ENCODE measurements at places on chromosomes 3 and 15.

DNA sequence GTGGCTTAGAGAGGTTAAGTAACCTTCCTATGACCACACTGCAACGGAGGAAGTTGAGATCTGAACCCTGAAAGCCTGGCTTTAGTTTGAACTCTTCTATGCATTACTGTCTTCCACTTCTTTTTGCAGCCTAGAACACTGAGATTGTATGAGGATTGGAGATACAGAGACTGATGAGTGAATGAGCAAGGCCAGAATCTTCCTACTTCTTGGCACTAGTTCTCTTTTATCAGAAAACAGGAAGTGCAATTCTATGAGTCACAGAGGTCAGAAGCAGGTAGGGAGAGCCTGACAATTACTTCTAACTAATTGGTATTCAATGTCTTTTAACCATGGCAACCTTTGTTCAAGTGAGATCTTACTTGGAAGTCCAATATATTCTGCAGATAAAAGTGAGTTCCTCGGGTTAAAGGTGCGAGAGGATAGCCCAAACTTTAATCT is 219.0 kb downstream of the SHQ1 start:
- H3K4me3 ChIP-seq: no peak overlapping the region
- DNase-seq: no peak
- H3K36me3 ChIP-seq: no peaks in the 10 kb centered on the region
- H3K27ac ChIP-seq: no peak overlapping the region
- H3K4me1 ChIP-seq: peaks cover 10% of the 10 kb centered on the region
- no peaks in the 10 kb centered on the region for H3K27me3 ChIP-seq

DNA sequence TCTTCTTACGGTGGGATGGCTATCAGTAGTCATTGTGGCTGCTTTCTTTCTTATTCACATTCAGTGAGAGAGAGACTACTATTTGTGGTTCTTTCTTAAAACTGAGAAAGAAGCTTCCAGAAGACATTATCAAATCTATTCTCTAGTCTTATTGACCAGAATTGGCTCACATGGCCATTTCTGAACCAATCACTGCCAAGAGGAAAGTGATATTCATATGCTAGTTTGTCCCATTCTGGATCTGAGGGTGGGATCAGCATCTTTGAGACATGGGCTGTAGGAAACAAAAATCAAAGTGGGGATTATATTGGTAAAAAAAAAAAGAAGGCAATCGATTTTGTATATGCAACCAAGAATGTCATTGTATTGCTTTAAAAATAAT is 106.4 kb upstream of the RASGRP1 start:
- DNase-seq: no peak
- H3K4me1 ChIP-seq: peaks cover 6% of the 10 kb centered on the region
- no peaks in the 10 kb centered on the region for H3K36me3 ChIP-seq
- no peak overlapping the region for H3K27ac ChIP-seq

- no peaks in the 10 kb centered on the region for H3K27me3 ChIP-seq
- peaks cover 12% of the 10 kb centered on the region for H3K36me3 ChIP-seq
- H3K4me3 ChIP-seq: no peak overlapping the region
Observed at GRCh38 chr15:80747317-80748053, 31.7 kb upstream of the CEMIP start.

GRCh38 chr3:46987743-46988401 is 8.4 kb downstream of the NBEAL2 start:
- no peak overlapping the region for H3K4me3 ChIP-seq
- H3K27me3 ChIP-seq: no peaks in the 10 kb centered on the region
- H3K27ac ChIP-seq: no peak overlapping the region

DNA sequence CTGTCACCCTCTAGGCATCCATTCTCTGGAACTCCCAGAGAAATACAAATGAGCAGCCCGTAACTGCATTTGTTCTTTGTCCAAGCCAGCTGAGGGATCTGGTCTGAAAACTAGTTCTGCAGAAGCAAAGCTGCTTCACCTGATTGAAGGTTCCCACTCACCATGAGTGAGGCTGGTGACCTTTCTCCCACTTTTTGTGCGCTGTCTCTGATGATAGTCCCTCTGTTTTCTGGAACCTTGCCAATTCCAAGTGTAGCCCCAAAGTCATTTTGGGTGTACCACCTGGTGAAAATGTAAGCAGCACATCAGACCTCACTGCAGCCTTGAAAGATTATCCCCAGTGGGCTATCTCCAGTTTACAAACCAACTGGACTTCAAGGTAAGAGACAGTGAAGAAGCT is 39.4 kb upstream of the BFSP2 start:
- no peak overlapping the region for H3K4me3 ChIP-seq
- no peak for DNase-seq
- no peaks in the 10 kb centered on the region for H3K4me1 ChIP-seq
- no peaks in the 10 kb centered on the region for H3K27me3 ChIP-seq
- no peak overlapping the region for H3K27ac ChIP-seq
- H3K36me3 ChIP-seq: no peaks in the 10 kb centered on the region

DNA sequence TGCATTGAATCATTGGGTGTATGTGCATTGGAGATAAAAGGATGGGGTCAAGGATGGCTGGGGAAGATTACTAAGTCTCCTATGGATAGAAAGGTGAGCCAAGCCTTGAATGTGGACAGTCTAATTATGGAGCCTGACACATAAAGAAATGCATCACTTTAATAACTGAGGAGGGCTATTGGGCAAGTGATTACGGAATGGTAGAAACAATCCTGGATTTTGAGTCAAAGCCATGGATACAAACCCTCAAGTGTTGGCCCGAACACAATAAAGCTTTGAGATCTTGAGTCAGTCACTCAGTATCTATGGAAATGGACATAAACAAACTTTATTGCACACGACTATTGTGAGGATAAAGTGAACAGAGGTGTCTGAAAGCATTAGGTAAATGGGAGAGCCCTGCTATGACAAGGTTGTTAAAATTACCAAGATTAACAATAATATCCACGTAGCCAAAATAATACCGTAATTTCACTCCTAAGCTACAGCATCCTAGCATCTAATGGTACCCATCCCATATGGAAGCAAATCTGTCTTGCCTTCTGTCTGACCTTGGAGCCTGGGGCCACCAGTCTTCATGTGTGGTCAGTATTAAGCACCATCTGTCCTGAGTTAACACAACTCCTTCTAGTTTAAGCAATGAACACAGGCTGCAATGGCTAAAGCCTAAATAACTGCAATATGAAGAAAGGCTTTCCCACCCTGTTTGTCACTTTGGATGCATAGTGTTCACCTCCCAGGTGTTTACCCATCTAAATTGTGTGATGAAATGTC is 136.9 kb upstream of the PRICKLE2 start:
- no peaks in the 10 kb centered on the region for H3K36me3 ChIP-seq
- peaks cover 4% of the 10 kb centered on the region for H3K4me1 ChIP-seq
- H3K4me3 ChIP-seq: no peak overlapping the region
- no peak overlapping the region for H3K27ac ChIP-seq
- no peaks in the 10 kb centered on the region for H3K27me3 ChIP-seq
- no peak for DNase-seq

DNA sequence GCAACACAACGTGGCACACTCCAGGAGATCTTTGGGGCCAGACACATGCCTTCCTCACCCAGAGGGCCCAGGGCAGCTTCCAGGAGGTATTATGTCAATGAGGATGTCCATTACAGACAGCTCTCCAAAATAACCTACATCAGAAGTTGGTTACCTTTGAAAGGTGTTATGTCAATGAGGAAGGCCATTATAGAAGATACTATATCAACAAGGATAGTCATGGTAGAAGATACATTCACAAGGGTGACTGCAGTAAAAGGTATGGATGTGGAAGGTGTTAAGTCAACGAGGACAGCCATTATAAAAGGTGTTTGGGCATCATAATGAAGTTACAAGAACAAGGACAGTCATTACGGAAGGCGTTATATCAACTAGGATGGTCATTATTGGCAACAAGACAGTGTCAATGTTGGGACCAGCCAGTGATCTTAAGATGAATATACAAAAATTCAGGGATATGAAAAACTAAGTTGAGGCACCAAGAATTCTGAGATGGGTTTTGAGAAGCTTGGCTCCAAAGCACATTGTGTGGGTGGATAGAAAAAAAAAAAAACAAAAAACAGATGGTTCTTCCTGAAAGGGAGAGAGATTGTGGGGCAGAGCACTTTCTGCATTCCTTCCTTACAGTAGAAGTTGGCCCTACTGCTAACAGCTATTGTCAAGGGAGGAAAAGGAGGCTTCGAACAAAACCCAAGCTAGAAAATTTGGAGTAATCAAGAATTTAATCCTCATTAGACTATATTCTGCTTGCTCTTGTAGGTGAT is 11.2 kb downstream of the CDCP1 start:
- H3K27me3 ChIP-seq: no peaks in the 10 kb centered on the region

DNA sequence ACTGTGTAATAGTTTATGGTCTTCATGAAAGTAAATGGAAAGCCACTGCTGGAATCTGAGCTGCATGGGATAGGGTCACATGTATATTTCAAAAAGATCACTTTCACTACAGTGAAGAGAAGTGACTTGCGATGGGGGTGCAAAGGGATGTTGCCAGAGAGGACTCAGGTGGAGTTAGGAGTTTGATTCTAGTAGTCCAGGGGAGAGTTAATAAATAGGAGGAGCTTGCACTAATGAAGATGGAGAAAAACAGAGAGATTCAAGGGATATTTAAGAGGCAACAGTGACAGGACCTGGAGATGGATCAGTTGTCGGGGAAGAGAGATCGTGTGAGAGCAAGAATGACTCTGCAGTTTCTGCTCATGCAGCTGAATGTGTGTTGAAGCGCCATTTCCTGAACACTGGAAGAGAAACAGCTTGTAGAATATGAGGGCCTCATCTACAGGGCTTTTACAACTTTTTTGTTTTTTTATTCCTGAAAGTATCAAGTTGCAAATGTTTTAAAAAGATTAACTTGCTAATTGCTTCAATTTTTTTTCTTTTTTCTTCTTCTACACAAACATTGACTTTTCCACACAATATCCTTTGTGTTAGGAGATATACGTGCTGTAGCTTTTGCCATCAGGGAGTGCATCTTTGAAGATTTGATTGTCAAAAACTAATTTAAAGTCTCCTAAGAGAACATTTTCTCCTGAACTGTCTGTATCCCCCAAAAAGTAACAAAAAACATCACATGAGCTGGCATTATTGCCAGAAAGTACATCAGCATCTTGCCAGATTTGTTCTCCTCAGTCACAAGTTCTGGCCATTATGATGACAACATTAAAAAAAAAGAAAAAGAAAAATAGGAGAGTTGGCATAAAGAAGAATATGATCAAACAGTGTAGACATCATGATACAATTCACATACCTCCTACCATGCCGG is 37.5 kb downstream of the SETMAR start:
- no peaks in the 10 kb centered on the region for H3K36me3 ChIP-seq
- H3K27ac ChIP-seq: no peak overlapping the region
- H3K4me1 ChIP-seq: no peaks in the 10 kb centered on the region
- H3K4me3 ChIP-seq: no peak overlapping the region
- no peaks in the 10 kb centered on the region for H3K27me3 ChIP-seq
- no peak for DNase-seq

- no peaks in the 10 kb centered on the region for H3K36me3 ChIP-seq
- H3K27me3 ChIP-seq: no peaks in the 10 kb centered on the region
- peak; percentile 91 for DNase-seq
Observed at GRCh38 chr3:66858656-66859381, 139.3 kb upstream of the KBTBD8 start.

DNA sequence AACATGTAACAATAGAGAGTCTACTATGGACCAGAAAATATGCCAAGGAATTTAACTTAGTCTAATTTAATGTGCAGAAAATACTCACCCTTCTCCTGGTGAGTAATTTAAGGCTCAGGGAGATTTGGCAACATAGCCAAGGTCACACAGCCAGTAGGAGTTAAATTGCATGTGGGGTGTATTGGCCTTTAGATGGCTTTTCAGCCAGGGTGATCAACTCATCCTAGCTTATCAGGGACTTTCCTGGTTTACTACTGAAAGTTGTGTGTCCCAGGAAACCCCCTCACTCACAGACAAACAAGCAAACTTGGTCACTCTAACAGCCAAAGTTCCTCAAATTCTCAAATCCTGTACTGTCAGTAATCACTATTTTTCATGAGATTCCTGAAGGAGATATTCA is 2.6 kb upstream of the SLC9A9 start:
- H3K4me3 ChIP-seq: no peak overlapping the region
- DNase-seq: no peak
- H3K36me3 ChIP-seq: no peaks in the 10 kb centered on the region
- H3K27me3 ChIP-seq: no peaks in the 10 kb centered on the region
- H3K27ac ChIP-seq: no peak overlapping the region
- H3K4me1 ChIP-seq: peaks cover 5% of the 10 kb centered on the region

DNA sequence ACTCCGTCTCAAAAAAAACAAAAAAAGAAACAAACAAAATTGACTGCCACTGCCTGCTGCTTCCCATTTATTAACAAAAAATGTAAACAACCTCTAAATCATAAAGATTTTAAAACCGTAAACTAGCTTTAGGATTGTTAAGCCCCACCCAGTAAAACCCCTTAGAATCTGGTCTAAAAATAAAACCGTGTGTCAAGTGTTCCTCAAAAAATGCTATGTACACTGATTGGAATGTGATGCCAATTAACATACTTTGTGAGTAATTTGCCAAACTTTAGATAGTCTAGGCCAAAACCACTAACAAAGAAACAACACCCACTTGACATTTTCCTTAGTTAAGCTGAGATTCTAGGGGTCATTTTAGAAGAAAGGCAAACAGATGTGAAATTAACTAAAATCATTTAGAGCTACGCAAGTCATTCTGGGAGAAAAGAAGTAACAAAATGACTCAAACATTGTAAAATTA is 5.3 kb downstream of the RAF1 start:
- no peaks in the 10 kb centered on the region for H3K4me1 ChIP-seq

GRCh38 chr3:179146911-179147513 is 1.1 kb upstream of the PIK3CA start:
- H3K36me3 ChIP-seq: no peaks in the 10 kb centered on the region
- H3K4me3 ChIP-seq: peak overlapping the region; percentile 93
- DNase-seq: peak; percentile 58

DNA sequence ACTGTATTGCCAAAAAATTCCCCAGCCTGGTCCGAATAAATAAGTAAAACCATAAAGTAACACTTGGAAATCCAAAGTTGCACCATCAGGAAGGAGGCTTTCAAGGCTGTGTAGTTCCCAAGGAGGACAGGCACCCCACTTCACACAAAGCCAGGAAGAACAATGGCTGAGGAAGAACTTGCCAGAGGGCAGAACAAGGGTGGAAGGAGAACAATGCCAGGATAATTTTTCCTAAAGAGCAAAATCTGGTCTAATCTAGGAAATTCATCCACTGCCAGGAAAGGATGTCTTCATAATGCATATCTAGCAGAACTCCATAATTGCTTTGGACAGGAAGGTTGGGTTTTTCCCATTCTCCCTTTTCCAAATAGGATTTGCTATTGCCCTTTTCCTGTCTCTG is 15.7 kb upstream of the ARID3B start:
- H3K36me3 ChIP-seq: no peaks in the 10 kb centered on the region
- DNase-seq: no peak
- no peaks in the 10 kb centered on the region for H3K27me3 ChIP-seq
- no peak overlapping the region for H3K27ac ChIP-seq
- no peak overlapping the region for H3K4me3 ChIP-seq
- H3K4me1 ChIP-seq: no peaks in the 10 kb centered on the region

GRCh38 chr15:96321639-96322535 is 8.6 kb upstream of the NR2F2 start:
- peak overlapping the region; percentile 77 for H3K4me3 ChIP-seq
- H3K36me3 ChIP-seq: no peaks in the 10 kb centered on the region
- peak overlapping the region; percentile 9 for H3K27ac ChIP-seq
- peaks cover 91% of the 10 kb centered on the region for H3K27me3 ChIP-seq
- H3K4me1 ChIP-seq: no peaks in the 10 kb centered on the region

Measured in endodermal cell (in vitro differentiated cells).